AG08395 (cell line): ENCODE measurements at places on chromosomes 1 and 21.

GRCh38 chr1:247115141-247115510 is 11.0 kb upstream of the ZNF669 start:
- no peak for DNase-seq

DNA sequence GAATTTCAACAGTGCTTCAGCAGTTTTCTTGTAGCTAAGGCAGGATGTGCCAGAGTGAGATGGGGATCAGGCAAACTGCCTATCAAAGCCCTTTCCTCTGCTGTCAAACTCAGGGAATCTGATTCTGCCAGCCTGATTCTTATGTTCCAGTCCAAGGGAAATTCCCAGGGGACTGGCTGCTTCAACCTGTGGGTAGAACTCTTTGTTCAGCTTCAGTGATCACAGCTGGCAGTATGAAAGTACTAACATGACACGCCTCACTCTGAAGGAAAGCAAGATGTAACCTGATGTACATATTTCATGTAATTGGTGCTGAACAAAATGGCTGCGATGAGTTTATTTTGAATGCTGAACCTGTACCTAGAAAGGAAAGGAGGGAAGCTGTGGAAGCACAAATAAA is 40.1 kb upstream of the SLC5A9 start:
- no peak for DNase-seq

- DNase-seq = no peak
Measured at GRCh38 chr1:218475275-218475674, 130.1 kb downstream of the TGFB2 start.

DNA sequence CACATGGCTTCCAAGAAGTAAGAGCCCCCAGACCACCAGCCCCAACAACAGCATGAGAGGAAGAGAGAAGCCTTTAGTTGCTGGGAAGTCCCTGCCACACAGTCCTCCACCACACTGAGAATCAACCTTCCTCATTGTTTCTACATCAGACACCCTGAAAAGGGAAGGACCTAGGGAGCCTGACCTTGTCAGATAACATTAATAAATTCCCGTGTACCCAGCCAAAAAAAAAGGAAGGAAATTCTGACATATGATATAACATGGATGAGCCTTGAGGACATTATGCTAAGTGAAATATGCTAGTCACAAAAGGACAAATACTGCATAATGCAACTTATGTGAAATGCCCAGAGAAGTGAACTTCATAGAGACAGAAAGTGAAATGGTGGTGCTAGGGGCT is 65.6 kb upstream of the ARHGAP29 start:
- DNase-seq = no peak

DNA sequence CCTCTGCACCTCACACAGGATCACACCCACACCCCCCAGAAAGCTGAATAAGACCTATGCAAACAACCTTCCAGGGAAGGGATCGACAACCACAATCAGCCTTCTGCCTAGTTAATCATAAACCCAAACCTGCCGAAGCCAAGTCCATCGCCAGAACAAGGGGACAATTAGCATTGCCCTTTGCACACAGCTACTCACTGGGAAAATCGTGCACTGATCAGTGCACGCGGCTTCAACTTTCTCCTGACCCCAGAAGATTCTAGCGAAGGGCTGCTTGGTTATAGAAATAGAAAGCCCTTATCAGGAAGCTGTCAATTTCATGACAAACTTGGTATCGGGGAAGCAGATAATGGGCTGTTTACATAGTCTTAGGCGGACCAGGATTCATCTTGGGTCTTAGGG is 29.5 kb downstream of the RUNX1 start:
- no peak for DNase-seq

GRCh38 chr21:41778930-41779600 is 12.2 kb upstream of the RIPK4 start:
- no peak for DNase-seq

GRCh38 chr1:7717748-7718368 is 53.2 kb upstream of the VAMP3 start:
- no peak for DNase-seq

- no peak for DNase-seq
Measured at GRCh38 chr1:31757204-31757679, 6.9 kb downstream of the ADGRB2 start.

DNA sequence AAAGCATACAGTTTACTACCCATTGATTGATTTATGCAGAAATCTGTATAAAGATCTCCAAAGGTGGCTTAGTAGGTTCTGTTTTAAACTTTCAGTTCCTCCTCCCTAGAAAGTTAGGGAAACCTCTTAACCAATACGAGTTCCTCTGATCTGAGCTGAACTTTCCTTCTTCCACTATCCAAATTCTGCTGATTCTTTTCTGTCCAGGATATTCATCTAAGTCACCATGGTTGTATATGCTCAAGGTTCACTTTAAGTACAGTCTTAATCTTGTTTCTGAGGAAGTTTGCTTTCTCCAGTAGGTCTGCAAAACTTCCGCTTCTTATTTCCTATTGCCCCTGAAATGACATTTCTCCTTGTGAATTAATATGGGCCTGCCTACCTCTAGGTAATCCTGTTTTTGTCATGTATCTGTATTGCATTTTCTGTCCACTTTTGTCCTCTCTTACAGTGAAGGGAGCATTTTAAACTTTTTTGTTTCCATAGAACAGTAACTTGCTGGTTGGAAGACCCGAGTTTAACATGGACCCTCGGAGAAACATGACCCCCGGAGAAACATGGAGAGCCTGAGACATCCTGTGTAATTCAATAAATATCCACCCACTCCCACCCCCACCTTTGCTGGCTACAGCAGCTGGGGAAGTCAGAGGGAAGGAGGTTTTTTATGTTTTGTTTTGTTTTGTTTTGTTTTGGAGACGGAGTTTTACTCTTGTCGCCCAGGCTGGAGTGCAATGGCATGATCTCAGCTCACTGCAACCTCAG is 16.7 kb upstream of the TUT4 start:
- no peak for DNase-seq

DNA sequence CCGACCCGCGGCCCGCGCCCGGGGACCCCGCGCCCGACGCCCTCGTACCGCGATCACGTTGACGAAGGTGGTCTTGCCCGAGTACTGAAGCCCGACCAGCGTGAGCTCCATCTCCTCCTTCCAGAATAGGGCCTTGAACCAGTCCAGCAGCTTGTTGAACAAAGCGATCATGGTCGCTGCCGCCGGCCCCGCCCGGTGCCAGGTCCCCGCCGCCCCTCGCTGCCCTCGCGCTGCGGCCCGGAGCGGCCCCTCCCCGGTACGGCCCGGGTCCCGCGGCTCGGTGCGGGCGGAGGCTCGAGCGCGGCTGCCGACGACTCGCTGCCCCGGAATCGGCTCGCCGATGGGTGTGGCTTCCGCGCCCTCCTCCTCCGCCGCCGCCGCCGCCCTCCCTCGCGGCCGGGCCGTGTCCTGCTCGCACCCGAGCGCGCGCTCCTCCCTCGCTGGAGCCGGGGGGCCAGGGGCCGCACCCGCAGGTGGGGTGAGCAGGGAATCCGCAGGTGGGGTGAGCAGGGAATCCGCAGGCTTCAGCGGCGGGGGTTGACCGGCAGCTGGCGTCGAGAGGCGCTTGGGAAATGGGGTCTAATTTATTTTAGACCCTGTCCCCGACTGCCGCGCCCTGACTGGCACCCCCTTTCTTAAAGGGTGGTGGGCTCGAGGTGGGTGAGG is at the start of gene ARL8A:
Gene ARL8A (minus strand): TSS at position 336 of the 666 bp plus-strand sequence. CDS start 165 bp downstream, at position 171.
- DNase-seq = peak; percentile 76

GRCh38 chr1:17437580-17438317 is 1.7 kb downstream of the RCC2 start:
- DNase-seq = peak; percentile 92

DNA sequence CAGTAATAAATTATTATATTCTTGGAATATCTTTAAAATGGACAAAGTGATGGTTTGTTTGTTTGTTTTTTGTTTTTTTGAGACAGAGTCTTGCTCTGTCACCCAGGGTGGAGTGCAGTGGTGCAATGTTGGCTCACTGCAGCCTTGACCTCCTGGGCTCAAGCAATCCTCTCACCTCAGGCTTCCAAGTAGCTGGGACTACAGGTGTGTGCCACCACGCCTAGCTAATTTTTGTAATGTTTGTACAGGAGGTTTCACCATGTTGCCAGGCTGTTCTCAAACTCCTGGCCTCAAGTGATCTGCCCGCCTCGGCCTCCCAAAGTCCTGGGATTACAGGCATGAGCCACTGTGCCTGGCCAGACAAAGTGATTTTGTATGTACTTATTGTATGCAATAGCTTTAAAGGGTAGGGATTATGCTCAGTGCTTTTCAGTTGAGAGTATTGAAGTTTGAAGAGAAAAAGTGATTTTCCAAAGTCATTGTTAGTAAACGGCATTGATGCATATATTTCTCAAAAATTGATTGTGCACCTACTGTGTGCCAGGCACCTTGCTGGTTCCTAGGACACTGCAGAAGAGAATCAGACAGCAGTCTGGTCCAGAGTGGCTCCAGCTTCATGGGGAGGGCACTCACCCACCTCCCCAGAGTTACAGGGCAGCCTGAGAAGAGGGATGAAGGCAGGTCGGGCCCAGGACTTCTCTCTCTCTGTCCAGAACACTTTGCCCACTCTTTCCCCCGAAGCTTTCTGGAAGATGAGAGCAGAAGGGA is 34.2 kb upstream of the TTC22 start:
- DNase-seq = no peak

DNA sequence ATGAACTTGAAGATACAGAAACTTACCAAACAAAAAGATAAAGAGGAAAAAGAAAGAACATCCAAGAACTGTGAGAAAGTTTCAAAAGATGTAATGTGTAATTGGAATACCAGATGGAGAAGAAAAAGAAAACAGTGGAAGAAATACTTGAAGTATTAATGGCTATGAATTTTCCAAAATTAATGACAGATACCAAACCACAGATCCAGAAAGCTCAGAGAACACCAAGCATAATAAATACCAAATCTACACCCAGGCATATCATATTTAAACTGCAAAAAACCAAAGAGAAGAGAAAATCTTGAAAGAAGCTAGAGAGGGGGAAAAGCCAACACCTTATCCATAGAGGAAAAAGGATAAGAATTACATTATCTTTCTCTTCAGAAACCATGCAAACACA is 136.4 kb downstream of the CLIC6 start:
- DNase-seq = no peak

GRCh38 chr1:210302501-210302900 is 26.2 kb upstream of the HHAT start:
- DNase-seq = no peak

- DNase-seq = peak; percentile 88
Measured at GRCh38 chr1:112706505-112707220, at the start of gene RHOC. Gene RHOC, minus strand, starts transcription at chr1:112707127. Its CDS starts 3,328 bp downstream, at chr1:112703799.

DNA sequence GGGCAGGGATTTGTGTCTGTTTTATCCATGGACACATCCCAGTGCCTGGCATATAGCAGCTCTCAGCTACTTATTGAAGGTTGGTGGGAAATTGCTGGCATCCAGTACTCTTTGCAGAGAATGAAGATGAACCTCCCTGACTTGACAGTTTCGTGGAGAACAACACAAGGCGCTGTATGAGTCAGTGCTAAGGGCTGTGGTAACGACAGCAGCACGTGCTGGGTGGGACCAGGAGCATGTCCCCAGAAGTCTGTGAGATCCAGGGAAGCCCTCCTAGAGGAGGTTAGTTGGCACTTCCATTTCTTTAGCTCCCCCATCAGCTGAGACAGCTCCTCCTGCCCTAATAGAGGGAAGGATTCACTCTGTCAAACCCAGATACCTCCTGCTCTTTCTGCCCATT is 25.9 kb upstream of the IL19 start:
- DNase-seq = peak; percentile 34

GRCh38 chr1:46530791-46531409 is 20.5 kb downstream of the KNCN start:
- DNase-seq = no peak

GRCh38 chr21:31484219-31484618 is 140.2 kb upstream of the TIAM1 start:
- no peak for DNase-seq

GRCh38 chr1:17559615-17560419 is 20.3 kb downstream of the ARHGEF10L start:
- no peak for DNase-seq

DNA sequence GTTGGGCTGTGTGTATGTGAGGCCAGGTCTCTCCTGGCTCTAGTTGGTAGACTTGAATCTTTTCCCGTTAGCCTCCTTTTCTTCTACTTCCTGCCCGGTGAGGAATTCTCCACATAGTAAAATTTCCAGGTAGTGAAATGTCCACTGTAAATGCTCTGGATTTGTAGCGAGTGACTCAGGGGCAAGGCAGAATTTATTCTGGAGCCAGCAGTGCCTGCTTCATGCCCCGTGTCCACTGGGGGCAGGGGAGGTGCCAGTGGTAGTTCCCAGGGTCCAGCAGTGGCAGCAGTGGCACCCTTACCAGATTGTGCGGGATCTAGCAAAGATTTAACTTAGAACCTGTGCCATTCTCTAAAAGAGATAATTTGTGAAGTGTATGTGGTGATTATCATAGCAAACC is 74.5 kb upstream of the USP24 start:
- DNase-seq = no peak
